ENCODE measurements at places on chromosomes 3 and 15.
A peak's percentile ranks its signal among the peaks of the same experiment; 100 is the strongest.

GRCh38 chr3:65811892-65812291, 226.8 kb downstream of the MAGI1 start:
- no peak for DNase-seq

- DNase-seq: no peak
Measured at GRCh38 chr3:119748991-119749390, 32.9 kb upstream of the NR1I2 start.

DNA sequence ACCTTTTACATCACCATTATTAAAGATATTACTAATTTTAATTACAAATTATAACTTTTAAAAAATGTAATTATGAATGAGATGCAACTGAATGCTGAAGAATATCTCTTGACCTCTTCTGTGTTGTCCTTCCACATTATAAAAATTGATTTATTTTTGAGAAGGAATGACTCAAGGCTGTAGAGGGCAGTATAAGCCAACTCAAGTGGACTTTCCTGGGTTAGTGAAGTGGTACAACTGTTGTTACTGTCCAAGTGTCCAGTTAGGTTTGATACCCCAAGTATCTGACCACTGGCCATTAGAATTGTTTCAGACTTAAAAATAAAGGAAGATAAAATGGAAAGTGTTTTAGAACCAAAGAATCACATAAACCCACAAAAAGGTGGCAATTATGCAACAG, 51.9 kb downstream of the BBX start:
- DNase-seq: peak; percentile 24

GRCh38 chr3:32630266-32630665, 54.7 kb upstream of the CNOT10 start:
- no peak for DNase-seq

DNA sequence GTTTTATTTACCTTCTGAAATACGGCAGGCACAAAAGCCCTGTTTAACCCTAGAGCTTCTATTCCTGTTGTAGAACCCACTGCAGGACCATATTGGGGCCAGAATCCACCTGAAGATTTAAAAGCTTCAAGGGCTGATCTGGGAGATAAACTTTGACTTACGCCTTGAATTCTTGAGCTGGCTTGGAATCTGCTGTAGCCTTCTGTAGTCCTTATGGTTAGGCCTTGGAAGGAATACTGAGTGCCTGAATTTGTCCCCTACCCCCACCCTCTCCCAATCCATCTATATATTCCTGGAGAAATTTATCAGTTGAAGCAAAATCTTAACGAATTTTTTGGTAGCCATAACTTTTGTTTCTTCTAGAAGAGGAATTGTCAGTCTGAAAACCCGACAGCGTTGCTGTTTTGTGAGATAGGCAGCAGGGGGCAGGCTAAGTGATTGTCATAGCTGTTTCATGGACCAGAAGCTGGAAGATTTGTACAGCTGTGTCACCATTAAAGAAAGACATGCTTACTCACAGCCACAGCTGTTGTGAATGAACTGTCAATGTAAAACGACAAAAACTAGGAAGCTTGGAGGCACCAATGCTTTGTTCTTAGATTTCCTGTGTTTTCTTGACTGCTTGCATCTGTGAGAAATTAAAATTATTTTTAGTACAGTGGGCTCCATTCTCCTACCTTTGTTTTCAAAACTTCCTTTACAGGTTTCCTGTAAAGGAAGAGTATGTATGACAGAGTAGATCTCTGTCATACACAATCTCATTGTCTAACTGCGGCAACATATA, 12.8 kb downstream of the LXN start:
- DNase-seq: no peak

GRCh38 chr3:179956416-179956830, 80.3 kb downstream of the PEX5L start:
- no peak for DNase-seq

DNA sequence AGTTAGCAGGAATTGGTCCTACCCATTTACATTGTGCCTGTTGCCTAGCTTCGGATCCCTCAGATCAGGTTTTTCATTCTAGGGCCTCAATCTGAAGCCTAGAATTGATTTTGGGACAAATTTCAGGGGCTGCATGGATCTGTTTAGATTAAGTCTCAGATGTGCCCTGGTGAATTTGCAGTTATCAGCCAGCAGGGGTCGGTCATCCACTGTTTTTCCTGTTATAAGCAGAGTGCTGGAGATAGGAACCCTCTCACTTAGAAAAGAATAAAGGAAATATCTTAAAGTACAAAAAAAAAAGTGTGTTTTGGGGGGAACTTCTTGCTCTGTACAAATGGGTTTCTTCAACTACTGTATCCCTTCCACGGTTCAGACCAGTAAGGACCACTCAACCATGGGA, 212.5 kb downstream of the BCHE start:
- DNase-seq: no peak

Data from NCI-H1092 treated with DMSO at 0.1 percent for 48 hours (cell line).